ENCODE measurements at places on chromosomes 6 and 20. TPM values are rescaled to one million over a fixed set of nuclear protein-coding genes. Genes with fewer than 3 reads are reported as not detected.

- no peak for DNase-seq
- H3K4me1 ChIP-seq: no peaks in the 10 kb centered on the region
- no peak overlapping the region for H3K4me3 ChIP-seq
Observed at GRCh38 chr6:104095661-104096416, 763.9 kb downstream of the HACE1 start.

DNA sequence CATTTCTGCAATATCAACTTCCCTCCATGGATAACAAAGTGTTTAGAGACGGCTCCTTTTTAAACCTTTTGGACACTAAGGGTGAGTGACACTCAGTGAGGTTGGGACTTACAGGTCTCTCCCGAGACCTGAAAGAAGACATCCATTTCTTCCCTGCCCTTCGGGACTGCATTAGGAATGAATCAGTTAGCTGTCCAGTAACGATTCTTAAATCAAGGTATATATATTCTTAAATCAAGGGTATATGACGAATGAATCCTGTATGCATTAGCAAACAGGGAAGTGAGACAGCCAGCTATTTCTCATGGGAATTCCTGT lies 52.9 kb downstream of the EDN1 start:
- no peak for DNase-seq
- H3K27ac ChIP-seq: no peak overlapping the region
- peaks cover 11% of the 10 kb centered on the region for H3K27me3 ChIP-seq
- H3K36me3 ChIP-seq: no peaks in the 10 kb centered on the region
- H3K4me3 ChIP-seq: no peak overlapping the region

DNA sequence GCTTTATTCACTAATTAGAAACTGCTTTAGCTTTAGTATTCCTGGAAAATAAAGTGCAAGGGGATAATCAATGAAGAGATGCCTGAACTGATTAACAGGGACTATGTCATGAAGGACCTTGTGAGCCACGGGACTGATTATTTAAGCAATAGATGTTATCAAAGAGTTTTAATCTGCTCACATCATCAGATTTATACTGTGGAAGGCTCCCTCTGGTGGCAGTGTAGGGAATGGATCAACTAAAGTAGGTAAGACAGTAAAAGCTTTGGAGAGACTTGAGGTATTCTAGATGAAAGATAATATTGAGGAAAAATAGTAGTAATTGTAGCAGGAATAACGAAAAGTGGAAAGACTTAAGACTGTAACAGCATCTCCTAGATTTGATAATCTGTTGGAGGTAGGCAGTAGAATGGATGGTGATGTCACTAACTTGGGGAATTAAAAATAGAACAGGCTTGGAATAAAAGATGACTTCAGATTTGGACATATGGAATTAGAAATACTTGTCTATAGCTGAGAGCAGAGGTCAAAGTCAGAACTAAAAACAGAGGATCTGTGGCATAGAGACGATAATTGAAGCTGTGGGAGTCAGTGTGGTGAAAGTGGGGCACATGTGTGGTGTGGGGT lies 80.3 kb upstream of the HTR1E start:
- H3K27ac ChIP-seq: no peak overlapping the region
- no peaks in the 10 kb centered on the region for H3K36me3 ChIP-seq
- no peaks in the 10 kb centered on the region for H3K4me1 ChIP-seq
- peak; percentile 56 for DNase-seq
- H3K4me3 ChIP-seq: no peak overlapping the region
- H3K27me3 ChIP-seq: no peaks in the 10 kb centered on the region

GRCh38 chr20:62367633-62368391 lies 700 bp upstream of the LAMA5 start:
- H3K27ac ChIP-seq: no peak overlapping the region
- no peak for DNase-seq
- H3K36me3 ChIP-seq: no peaks in the 10 kb centered on the region

DNA sequence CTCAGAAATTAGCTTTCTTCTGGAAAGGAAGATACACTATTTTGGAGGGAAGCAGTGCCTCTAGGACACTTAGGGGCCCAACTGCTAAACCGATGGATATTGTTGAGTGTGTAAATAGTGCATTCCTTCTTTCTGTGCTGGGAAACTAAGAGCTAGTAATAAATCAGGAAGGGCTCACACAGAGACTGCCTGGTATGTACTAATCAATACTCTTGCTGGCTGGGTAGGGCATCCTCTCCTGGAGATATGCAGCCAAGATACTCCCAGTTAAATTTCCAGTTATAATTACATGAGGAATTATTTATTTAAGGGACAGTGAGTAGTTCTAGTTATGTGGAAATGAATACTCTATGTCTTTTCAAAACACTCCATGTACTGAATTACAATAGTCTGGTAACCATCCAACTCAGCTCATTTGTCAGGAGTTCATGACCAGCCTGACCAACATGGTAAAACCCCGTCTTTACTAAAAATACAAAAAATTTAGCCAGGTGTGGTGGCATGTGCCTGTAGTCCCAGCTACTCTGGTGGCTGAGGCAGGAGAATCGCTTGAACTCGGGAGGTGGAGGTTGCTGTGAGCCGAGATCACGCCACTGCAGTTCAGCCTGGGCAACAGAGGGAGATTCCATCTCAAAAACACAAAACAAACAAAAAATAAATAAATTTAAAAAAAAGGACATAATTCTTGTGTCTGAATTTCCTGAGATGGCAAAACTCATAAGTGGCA lies 100.0 kb downstream of the OR2B2 start:
- H3K4me3 ChIP-seq: peak overlapping the region; percentile 88
- H3K27me3 ChIP-seq: peaks cover 13% of the 10 kb centered on the region

DNA sequence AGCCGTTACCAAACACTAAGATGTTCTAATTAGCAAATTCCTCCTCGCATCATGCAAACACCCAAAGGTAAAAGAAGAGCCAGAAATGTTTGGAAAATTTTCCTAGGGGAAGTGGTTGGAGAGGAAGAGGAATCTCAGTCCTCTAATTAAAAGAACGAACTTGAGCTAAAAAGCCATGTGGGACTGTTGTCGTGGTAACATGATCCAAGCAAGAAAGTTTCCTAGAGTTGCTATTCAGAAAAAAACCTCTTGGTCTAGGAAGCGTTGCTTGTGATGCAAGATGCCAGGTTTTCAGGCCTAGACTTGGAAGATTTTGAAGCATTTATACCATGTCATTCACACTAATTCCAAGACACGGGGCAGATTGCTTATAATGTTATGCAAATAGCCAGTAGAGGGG lies 106.8 kb upstream of the DOK5 start:
- H3K36me3 ChIP-seq: no peaks in the 10 kb centered on the region
- peaks cover 3% of the 10 kb centered on the region for H3K4me1 ChIP-seq
- H3K27me3 ChIP-seq: no peaks in the 10 kb centered on the region
- no peak overlapping the region for H3K27ac ChIP-seq
- DNase-seq: no peak
- no peak overlapping the region for H3K4me3 ChIP-seq

GRCh38 chr6:152587473-152587872 lies 49.7 kb downstream of the SYNE1 start:
- DNase-seq: no peak
- H3K27ac ChIP-seq: no peak overlapping the region
- no peaks in the 10 kb centered on the region for H3K36me3 ChIP-seq
- H3K4me1 ChIP-seq: no peaks in the 10 kb centered on the region
- H3K27me3 ChIP-seq: peaks cover 16% of the 10 kb centered on the region

DNA sequence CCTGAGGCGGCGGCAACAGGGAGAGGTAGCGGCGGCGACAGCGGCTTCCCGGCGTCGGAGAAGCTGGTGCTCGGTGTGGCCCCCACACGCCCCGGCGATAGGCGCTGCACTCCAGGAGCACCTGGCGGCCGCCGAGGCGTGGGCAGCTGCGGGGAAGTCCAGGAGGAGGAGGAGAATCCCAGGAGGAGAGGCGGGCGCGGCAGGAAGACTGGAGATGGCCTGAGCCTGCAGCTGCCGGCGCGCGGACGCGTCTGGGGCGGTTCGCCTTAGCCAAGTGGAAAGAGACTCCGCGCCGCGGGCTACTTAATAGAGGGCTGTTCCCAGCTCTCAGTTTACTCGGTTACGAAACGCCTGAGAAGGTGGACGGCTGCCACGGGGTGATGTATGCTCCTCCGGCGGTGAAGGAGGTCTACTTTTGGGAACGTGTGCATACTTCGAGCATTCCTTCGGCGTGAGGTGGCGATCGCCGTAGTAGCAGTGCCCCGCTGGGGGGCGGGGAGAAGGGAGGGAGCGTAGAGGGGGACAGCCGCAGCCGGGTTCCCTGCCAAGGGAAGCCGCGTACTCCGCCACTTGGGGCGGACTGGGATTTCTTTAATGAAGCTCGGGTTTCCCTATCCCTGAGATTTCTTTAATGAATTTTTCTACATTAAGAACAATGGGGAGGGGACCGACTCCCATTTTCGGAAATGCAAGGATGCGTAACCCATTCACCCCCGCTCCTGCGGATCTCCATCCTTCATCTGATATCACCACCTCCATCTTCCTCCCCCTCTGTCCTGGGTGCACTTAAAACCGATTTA lies at the start of gene COL12A1:
COL12A1 (minus strand) TSS at position 278 of the 800 bp plus-strand sequence. CDS start 3,261 bp downstream, outside the sequence.
- peak within 1 kb of the TSS; percentile 39 for H3K27ac ChIP-seq
- peak; percentile 56 for DNase-seq
- no peaks in the 10 kb centered on the region for H3K36me3 ChIP-seq
- peak within 1 kb of the TSS; percentile 91 for H3K4me3 ChIP-seq
- H3K4me1 ChIP-seq: peaks cover 66% of the 10 kb centered on the region
- H3K27me3 ChIP-seq: peaks cover 88% of the 10 kb centered on the region

DNA sequence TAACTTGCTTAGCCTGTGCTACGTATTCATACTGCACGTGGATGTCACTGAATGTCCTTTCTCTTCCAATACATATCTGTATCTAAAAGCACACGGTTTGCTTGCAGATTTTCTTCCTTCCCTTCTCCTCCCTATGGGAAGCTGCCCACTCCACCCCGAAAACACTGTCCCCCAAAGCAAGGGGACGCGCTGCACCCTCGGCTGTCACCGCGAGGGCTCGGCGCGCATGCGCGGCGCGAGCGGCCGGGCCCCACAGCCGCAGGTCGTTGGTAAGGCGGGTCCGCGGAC lies 659 bp downstream of the TMX4 start:
- H3K36me3 ChIP-seq: no peaks in the 10 kb centered on the region
- no peak for DNase-seq

DNA sequence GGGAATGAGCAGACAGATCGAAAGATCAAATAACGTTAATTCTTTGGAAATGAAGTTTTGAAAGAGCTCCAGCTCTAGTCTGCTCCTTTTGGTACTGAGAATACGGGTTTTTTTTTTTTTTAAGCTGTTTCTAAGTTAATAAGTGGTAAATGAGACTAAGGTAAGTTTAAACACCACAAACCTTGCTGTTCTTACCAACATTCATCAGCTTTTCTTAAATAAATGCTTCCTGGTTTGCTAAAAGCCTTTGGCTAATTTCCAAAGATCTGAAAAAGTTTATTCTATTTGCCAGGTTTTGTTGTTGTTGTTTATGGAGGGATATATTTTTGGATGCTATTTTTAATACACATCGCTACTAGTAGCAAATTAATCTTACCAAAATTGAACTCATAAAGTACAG lies 55.1 kb upstream of the STXBP5 start:
- H3K36me3 ChIP-seq: no peaks in the 10 kb centered on the region
- no peak overlapping the region for H3K4me3 ChIP-seq
- DNase-seq: no peak

DNA sequence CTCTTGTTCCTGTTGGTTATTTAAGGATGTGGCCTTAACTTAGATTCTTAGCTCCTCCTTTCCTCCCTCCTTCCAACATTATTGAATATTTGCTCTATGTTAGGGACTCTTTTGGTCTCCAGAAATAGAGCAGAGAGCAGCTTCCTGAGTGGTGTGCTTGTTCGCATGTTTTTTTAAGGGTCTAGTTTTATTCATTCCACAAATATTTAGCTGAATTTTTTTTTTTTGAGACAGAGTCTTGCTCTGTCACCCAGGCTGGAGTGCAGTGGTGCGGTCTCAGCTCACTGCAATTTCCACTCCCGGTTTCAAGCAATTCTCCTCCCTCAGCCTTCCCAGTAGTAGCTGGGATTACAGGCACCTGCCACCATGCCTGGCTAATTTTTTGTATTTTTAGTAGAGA lies 169.2 kb downstream of the ZFAND3 start:
- H3K36me3 ChIP-seq: no peaks in the 10 kb centered on the region
- no peaks in the 10 kb centered on the region for H3K27me3 ChIP-seq
- H3K27ac ChIP-seq: no peak overlapping the region

DNA sequence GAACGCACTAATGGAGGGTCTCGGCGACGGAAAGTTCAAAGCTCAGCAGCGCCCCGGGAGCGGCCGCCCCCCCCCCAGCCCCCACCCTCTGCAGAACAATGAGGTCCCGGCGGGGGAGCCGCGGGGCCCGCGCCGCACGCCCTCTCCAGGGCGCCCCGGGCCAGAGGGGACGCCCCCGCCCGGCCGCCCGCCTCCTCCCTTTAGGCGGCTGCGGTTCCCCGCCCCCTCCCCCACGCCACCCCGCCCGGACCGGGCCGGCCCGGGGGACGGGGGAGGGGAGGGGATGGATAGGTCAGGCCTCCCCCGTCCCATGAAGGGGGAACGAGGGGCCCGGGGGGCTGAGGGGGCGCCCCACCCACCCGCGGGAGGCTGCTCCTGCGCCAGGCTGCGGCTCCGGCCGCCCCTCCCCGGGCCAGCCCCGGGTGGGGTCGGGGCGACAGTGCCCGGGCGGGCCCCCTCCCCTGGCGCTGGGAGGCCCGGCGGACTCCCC lies 1.5 kb downstream of the NOL4L start:
- no peak overlapping the region for H3K27ac ChIP-seq
- peaks cover 32% of the 10 kb centered on the region for H3K4me1 ChIP-seq
- no peak for DNase-seq
- no peaks in the 10 kb centered on the region for H3K36me3 ChIP-seq
- H3K27me3 ChIP-seq: peaks cover 33% of the 10 kb centered on the region

GRCh38 chr6:168844821-168845609 lies 404.0 kb downstream of the SMOC2 start:
- peaks cover 19% of the 10 kb centered on the region for H3K4me1 ChIP-seq
- no peak for DNase-seq
- peak overlapping the region; percentile 73 for H3K27ac ChIP-seq
- no peaks in the 10 kb centered on the region for H3K36me3 ChIP-seq

GRCh38 chr20:53322651-53323050 lies 271.0 kb downstream of the ZNF217 start:
- DNase-seq: no peak
- H3K4me3 ChIP-seq: no peak overlapping the region
- no peak overlapping the region for H3K27ac ChIP-seq
- peaks cover 14% of the 10 kb centered on the region for H3K27me3 ChIP-seq
- peaks cover 3% of the 10 kb centered on the region for H3K4me1 ChIP-seq
- peaks cover 3% of the 10 kb centered on the region for H3K36me3 ChIP-seq

DNA sequence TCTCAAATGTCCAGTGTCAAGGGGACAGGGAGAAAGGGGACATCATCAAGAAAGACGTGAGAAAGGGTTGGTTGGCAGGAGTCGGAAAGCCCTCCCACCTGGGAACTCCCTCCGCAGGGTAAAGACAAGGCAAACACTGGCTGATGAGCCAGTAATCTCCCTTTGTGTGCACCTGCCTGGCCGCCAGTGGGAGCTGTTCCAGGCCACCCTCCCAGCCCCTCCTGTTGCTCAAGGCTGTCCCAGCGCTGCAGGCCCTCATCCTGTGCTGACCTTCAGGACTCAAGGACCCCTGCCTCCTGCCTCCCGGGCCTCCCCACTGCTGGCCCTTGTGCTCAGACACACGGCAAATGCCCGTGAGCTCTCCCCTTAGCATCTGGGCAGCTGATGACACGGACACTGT lies 7.4 kb downstream of the FRMD1 start:
- no peaks in the 10 kb centered on the region for H3K36me3 ChIP-seq
- H3K27me3 ChIP-seq: no peaks in the 10 kb centered on the region
- H3K4me1 ChIP-seq: no peaks in the 10 kb centered on the region
- H3K4me3 ChIP-seq: no peak overlapping the region

Gene SLC52A3
- not detected for total RNA-seq

Gene BTNL2
- not detected for total RNA-seq

Gene CLVS2
- total RNA-seq: 1.3 TPM

Gene GJA10
- total RNA-seq: not detected

All from neural crest cell (in vitro differentiated cells).